ENCODE measurements at places on chromosomes 6 and 20.

GRCh38 chr6:156306531-156306930, 470.6 kb upstream of the ARID1B start:
- DNase-seq, result no peak

DNA sequence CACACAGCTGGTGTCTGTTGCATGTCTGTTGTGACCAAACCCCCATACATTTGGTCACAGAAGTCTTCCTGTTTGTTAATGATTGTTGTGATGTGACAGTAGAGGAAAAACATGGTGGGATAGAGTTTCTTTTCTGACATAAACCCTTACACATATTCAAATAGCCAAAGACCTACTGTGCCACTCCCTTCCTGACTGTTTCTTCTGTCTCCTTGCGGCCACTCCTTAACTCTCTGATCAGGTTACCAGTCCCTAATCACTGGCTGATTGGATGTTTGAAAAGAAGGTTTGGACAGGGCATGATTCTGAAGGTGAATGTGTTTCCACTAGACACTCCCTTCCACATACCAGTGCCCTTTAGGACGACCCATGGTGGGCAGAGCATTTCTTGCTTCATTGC, 101.2 kb downstream of the SCP2D1 start:
- no peak for DNase-seq

DNA sequence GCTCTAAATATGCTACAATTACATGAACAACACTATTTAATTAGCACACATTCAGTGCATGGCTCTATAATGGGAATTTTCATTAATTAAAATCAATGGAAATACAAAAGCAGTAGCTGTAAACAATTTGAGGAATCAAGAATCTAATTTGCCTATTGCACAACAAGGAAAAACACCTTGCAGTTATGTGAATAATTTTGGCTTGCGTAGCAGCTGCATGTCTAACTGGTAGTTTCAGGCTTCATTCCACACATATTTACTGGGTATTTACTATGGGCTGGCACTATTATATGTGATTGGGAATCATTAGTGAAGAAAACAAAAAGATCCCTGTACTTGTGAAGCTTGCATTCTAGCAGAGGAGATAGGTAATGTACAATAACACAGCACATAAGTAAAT, 26.4 kb downstream of the KIF6 start:
- DNase-seq, result no peak

GRCh38 chr6:106124015-106124414, 37.9 kb downstream of the PRDM1 start:
- DNase-seq, result no peak

GRCh38 chr20:44223721-44224120, 13.2 kb upstream of the OSER1 start:
- DNase-seq, result no peak

GRCh38 chr20:15925376-15925775, 647.9 kb downstream of the KIF16B start:
- no peak for DNase-seq

DNA sequence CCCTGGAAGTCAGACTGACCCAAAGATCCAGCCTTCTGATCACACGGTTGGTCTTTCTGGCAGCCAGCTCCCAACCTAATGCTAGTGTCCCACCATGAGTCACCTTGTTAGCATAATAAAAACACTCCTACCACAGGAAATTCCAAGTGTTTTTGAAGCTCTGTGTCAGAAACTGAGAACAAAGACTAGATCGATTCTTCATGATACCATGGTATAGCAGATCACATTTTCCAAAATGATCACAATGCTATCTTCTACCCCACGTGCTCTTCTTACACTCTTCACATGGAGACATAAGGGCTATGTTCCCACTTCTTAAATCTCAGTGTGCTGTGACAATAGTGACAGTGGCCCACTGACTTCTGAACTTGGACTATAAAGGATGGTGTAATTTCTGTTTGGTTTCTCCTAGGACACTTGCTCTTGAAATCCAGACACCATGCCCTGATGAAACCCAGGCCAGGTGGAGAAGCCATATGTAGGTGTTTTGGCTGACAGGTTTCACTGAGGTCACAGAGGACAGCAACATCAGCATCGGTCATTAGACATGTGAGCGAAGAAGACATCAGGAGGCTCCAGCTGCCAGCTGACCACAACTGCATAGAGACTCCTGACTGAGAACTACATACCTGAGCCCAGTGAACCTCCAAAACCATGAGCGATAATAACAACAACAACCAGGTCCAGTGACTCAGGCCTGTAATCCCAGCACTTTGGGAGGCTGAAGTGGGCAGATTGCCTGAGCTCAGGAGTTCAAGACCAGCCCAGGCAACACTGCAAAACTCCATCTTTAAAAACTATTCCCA, 57.5 kb downstream of the MKKS start:
- DNase-seq, result no peak

- no peak for DNase-seq
Measured at GRCh38 chr6:80771941-80772340, 665.5 kb downstream of the BCKDHB start.

- no peak for DNase-seq
Measured at GRCh38 chr6:111885373-111886027, 12.2 kb upstream of the FYN start.

GRCh38 chr6:64733433-64733832, 973.6 kb downstream of the EYS start:
- DNase-seq, result no peak

DNA sequence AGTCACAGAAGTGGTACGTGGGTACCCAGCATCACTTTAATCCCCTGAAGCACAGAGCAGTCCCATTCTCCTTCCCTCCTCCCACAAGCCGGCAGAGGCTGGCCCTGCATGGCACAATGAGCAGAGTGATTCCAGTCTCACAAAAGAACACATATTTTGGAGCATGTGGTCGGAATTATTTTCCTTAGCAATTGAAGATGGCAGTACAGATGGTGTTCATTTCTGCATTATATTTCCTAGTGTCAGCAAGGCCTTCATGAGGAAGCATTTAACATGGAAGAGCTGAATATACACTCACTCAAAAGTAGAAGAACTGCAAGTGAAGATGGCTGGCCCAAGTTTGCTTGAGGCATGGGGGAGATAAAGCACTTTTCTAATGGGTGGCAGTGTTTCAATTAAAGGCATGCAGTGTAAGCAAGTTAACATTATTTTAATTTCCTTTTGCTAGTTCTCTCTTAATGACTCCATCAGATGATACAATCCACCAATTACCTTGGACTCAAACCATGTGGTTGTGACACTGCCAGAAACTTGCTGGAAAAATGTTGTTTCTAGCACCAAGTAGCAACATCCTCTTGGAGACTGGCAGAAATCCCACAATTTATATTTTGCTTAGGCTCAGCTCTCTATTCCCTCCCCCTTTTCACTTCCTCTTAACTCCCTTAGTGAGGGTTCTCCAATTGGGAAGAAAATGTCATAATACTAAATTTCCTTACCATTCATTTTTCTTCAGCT, 74.4 kb downstream of the ARHGAP18 start:
- no peak for DNase-seq

DNA sequence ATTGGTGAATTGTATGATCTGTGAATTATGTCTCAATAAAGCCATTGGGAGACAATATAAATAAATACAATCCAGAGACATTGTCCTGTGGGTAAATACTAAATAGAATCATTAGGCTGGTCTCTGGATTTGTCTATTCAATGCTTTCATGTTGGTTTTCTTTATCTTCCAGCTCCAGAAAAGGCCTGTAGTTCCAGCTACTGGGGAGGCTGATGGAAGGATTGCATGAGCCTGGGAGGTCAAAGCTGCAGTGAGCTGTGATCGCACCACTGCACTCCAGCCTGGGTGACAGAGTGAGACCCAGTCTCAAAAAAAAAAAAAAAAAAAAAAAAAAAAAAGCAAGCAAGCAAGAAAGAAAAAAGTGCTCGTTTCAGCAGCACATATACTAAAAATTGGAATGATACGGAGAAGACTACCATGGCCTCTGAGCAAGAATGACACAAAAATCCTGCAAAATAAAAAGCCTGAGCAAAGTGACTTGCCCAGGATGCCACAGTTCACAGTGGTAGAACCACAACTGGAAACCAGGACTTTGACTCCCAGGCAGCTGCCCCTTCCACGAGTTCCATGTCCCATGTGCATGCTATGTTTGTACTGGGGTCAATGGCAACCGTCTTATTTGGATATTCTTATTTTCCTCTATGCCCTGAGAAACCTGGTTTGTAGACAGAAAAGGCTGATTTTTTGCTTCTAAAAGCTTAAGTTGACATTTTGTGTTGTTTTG, 33.6 kb upstream of the GMPR start:
- DNase-seq, result no peak

GRCh38 chr6:34859951-34860350, 27.9 kb downstream of the TAF11 start:
- no peak for DNase-seq

- DNase-seq, result no peak
Measured at GRCh38 chr6:147262946-147263345, 58.7 kb downstream of the STXBP5 start.

GRCh38 chr6:113642714-113643406, 214.3 kb upstream of the MARCKS start:
- no peak for DNase-seq

GRCh38 chr20:48128436-48128835, 343.2 kb upstream of the SULF2 start:
- DNase-seq, result no peak

DNA sequence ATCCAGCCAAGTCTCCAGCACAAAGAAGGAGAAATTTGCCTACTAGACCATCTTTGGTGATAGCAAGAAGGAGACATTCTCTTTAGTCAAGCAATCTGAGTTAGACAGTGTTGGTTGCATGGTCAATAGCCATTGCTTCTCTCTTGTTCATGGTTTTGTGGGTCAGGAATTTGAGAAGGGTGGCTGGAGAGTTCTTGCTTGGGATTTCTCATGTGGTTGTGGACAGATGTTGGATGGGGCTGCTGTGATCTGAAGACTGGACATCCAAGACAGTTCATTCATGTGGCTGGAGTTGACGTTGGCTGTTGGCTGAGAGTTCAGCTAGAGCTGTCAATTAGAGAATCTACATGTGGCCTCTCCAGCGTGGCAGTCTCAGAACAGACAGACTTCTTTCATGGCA, 322.3 kb upstream of the PRDM1 start:
- no peak for DNase-seq

GRCh38 chr6:34047913-34048867, 97.7 kb downstream of the GRM4 start:
- DNase-seq, result no peak

GRCh38 chr6:131791476-131791875, 16.3 kb upstream of the ENPP1 start:
- DNase-seq, result no peak

DNA sequence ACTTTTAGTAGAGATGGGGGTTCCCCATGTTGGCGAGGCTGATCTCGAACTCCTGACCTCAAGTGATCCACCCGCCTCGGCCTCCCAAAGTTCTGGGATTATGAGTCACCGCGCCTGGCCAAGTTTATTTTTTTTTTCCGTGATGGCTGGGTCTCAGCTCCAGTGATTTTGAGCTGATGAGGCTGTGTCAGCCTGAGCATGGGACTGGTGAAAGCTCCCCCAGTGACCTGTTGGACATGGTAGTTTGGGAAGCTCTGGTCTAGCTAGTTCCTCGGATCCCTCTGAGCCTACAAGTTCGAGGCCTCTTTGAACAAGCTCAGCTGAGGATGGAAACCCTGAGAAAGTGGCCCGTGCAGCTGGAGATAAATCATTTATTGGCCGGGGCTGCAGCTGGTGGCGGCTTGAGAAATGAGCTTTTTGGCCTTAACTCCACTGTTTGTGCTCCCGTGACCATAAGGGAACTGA, 126.8 kb downstream of the SNX5 start:
- no peak for DNase-seq

DNA sequence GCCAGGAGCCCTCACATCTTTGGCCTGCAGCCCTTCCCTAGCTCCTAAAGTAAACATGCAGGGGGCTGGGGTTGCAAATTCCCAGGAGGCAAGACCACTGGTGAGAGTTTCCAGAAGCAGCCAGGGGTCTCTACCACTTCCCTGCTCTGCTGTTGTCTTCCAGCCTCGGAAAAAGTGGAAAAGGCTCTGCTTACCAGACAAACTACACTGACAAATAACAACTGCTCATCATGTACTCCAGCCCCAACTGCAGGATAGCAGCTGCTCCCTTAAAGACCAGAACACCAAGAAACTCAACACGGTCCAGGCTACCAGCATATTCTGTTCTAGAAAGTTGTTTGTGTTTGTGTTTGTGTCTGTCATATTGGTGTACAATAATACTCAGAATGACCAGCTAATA, 187.5 kb upstream of the MARCKS start:
- DNase-seq, result no peak

GRCh38 chr20:10671919-10672623, 1.7 kb downstream of the JAG1 start:
- peak; percentile 40 for DNase-seq

DNA sequence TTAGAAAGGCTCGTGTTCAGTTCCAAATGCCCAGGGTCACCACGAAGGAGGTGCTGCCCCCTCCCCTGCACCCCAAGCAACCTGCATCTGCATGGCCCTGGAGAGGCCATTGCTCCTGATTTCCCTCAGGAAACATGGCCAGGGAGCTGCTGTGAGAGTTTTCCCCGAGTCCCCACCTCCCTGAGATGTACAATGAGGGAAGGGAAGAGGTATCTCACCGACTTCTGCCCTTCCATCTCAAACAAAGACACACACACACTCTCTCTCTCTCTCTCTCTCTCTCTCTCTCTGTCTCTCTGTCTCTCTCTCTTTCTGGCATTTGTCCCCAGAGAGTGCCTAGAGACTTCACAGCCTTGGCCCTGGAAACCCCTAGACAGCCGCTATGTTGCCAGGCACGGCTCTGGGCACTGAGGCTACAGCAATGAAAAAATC, 120.4 kb downstream of the MRPL14 start:
- no peak for DNase-seq
